ENCODE measurements at places on chromosomes 6 and 20.

DNA sequence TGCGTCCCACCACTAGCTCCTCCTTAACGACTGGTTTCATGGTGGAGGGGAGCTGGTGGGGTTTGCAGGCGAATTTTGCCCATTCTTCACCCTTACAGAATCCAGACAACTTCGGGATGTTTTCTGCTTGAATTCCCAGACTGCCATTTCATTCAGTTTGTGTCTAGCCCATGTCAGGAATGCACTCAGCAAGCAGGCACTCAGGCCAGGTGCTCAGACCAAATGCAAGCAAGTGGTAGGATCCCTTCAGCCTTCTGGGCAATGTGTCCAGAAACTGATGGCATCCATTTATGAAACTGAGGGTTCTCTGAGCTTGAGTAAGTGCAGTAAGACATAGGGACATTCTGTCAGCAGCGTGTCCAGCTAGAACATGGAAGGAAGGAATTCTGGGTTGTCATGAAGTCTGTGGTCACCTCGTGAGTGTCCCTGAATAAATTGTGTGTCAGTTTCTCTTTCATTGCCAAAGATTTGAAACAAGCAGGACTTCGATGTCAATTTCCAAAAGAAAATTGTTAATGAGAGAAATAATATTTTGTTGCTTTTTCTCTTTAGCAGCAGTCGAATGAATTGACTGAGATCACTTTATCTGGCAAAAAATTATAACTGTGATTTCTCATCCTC, 21.8 kb upstream of the DACT2 start:
- DNase-seq = no peak

DNA sequence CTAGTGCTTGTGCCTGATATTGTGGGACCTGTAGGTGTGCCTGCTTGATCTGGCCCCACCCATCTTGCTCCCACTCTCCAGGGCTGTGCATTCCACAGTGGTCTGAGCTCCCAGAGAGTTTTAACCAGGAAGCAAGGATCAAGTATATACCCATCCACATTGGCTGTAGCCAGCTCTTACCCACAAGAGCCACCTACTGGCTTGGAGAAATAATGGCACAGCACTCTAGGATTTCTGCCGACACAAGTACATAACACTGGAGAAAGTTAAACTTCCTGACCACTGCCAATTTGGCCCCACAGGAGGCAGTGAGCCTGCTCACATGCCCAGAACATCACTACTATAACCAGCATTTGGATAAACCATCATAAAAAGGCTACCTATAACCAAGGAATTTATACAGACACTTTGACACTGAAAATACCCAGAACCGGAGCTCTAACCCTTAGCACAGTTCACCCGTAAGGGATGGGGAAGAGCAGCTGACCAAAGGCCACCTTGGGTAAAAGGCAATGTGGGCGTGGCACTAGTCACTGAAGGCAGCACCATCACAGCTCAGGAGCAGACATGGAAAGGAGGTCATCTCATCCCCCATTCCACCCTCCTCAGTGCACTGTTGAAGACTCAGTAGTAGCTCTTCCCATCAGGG, 440.4 kb downstream of the BTBD3 start:
- DNase-seq = no peak

DNA sequence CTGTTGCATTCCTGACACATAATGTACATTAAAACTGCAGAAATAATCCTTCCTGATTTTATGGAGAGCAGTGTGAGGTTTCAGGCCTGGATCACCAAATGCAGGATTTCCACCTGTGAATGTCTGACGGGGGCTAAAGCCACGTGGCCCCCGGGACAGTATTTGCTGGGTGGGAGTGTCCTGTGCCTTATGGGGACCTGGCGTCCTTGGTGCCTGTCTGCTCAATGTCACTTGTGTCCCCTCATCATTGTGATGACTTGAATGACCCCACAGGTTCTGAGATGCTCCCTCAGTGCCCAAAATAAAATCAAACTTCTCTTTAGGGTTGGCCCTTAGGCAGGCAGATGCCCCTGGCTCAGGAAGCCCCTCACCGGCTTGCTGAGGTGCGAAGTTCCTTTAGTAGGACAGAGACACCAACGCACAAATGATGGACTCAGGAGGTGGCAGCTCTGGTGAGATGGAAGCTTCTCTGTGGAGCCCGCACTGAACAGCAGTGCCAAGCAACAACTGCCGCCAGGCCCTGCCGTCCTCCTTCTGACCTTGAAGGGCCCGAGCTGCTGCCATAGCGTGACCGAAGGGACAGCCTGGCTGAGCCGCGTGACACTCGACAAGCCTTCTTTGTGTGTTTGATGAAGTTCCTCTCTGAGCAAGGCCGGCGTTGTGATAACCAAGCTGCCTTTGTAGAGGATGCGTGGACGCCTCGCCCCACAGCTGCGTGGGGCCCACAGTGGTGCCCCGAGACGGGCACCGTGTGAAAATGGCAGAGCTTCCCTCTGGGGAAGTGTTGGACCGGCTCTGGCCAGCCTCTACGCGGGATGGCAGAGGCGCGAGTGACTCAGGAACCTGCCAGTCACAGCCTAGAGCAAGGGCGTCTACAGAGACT, 30.9 kb downstream of the FRMD1 start:
- no peak for DNase-seq

DNA sequence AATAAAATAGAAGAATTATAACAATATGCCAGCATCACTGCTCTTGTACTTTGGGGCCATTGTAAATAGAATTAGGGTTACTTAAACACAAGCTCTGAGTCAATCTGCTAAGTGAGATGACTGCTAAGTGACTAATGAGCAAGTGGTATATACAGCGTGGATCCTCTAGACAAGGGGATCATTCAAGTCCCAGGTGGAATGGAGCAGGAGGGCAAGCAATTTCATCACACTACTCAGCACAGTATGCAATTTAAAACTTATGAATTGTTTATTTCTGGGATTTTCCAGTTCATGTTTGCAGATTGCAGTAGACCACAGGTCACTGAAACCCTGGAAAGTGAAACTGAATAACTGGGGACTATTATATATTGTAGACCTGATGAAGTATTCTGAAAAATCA, 235.3 kb downstream of the BTBD3 start:
- DNase-seq = no peak

DNA sequence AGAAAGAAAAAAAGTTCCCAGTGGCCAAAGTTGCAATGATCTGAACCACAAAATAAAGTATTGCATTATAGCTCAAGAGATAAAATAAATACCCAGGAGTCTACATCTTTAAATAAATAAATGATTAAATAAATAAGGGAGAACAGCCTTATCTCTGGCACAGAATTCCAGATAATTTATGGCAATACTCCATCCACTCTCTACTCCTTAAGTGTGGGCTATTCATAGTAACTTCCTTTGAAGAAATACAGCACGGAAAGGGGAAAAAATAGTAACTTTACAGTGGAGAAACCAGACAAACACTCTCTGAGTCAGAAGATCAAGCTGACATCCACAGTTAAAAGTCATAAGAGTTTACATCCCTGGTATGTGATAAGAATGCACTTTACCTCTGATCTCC, 11.6 kb downstream of the AURKA start:
- DNase-seq = no peak

DNA sequence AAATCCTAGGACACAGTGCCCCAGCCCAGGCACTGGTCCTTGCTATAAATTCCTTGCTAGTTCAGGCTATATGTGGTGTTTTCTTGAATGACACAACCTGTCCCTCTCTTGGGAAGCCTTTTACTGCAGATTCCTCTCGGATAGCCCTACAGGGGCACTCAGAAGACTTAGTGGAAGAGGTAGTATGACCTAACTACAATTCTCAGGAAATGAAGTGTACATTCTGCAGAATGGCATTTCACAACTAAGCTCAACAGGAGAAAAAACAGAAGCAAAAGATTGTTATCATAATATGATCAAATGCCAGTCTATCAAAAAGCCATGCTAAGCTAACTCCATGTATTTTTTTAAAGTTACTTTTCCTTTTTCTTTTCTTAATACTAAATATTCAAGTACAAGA, 66.3 kb upstream of the FBXL4 start:
- no peak for DNase-seq

DNA sequence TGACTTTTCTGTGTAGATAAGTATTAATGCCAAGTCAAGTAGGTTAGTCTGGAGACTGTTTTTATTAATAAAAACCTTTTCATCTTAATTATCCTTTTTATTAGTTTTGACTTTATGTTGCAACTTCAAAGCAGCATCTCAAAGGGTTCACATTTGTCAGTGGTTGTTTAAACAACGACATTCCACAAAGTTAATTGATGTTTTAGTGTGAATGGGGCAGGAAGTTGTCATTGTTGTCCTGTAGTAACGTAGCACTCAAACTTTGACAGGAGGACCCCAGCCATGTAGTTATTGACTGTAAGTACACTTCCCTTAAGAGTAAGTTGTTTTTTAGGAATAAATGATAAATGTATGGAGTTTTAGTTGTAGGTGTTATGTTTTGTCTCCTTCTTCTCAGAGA, 11.3 kb downstream of the SLC16A10 start:
- DNase-seq = no peak

DNA sequence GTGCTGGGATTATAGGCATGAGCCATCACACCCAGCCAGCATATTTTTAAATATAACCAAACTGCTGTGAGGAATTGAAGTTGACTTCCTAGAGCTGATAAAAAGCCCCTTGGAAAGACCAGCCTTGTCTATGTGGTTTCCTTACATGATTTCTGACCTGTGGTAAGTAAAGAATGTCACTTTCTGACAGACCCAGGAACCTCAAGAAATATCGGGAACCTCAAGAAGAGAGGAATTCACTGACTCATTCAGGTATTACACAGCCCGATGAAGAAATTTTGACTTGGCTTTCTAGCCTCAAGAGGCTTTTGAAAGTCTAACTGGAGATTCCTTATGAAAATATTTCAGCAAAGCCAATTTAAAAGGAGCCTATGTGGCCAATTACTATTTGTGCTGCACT, 71.8 kb downstream of the FOXF2 start:
- DNase-seq = no peak

DNA sequence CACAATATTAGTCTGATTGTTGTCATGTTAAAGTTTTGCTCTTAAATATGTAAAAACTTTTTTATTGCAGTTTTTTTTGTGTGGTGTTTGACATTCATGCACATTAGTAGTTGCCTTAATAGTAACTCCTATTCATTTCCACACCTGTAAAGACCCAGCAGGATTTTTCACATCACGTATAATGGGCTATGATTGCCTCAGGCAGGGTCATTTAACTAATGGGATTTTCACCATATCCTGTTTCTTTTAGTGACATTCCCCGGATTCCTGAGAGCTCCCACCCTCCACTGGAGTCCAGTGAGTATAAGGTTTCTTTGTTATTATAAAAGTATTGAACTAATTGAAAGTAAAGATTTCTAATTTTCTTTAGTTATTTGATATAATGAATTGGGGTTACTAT, 359.2 kb downstream of the RIMS1 start:
- DNase-seq = no peak

GRCh38 chr20:24102290-24102689, 113.7 kb upstream of the GGTLC1 start:
- DNase-seq = no peak

- no peak for DNase-seq
Observed at GRCh38 chr20:14986026-14986655, 648.7 kb upstream of the FLRT3 start.

- DNase-seq = no peak
Observed at GRCh38 chr20:38261054-38261390, 487 bp upstream of the KIAA1755 start.

DNA sequence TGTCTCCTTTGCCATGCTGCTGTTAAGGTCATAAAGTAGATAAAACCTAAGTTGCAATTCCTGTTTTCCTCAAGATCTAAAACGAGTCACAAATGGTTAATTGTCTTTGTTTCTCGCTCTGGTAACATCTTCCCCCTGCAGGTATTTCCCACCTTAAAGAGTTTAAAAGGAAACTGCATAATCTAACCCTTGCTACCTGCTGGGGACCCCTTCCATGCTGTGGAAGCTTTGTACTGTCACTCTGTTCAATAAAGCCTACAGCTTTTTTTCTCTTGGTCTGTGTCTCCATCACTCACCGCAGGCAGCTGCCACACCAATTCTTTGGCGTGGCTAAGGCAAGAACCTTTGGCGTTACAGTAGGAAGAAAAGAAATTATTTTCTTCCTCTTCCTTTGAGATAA, 117.7 kb upstream of the GJE1 start:
- DNase-seq = no peak

DNA sequence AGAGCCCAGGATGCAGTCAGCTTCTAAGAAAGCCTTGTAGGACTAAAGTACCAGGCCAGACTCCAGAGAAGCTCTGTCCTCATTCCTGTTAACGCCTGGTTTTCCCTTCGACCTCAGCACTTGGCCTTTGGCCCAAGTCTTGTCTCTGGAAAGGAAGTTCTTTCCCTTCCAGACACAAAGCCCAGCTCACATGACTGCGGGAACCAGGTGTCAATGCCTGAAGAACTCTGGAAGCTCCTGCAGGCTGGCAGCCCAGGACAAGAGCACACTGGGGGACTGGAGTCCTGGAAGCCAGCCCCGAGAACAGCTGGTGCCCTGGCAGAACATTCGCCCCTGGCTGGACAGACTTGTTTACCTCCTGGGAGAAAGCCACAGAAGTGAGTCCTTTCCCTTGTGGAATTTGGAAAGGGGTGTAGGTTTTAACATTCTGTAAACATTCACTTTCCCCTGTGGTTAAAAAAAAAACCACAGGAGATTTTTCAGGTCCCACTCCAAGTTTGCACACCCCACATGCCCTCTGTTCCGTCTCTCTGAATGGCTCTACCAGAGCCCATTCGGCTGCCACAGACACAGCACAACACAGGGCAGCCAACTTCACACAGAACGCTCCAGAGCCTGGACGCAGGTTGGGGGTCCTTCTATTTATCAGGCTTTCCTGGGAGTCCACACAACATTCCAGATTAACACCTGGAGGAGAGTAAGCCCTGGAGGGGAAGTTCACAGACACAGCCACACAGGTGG, 18.1 kb downstream of the ACSS1 start:
- DNase-seq = no peak

DNA sequence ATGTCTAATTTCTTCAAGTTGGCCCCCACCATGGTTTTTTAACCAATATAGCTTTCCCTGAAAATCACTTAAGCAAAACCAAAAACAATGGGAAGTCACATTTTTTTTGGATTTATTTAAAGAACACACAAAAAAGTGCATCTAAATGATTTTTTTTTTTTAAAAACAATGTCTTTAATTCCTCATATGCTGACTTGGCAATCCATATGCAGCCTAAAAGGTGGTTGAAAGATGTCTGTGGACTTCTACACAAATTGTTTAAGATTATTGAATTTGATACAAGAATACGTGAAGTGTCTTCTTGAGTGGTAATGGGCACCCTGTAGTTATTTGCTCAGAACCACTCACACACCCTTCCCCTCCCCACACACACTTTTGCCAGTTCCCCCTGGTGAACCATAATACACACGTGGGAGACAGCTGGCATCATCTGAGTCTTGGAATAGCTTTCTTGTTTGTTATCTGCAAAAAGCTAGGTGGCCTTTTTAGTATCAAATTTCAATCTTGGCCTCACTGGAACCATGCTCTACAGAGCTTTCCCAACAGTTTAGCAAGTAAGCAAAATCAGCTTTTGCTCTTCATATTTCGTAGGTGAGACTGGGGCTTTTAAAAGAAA, 60.9 kb upstream of the TULP1 start:
- no peak for DNase-seq

GRCh38 chr6:148261470-148261869, 81.2 kb upstream of the SASH1 start:
- no peak for DNase-seq

- no peak for DNase-seq
Observed at GRCh38 chr20:37360391-37361115, 14.6 kb downstream of the SRC start.

Data from D721Med (cell line).